GM23248 (cell line): ENCODE measurements at places on chromosomes 5 and 9. TPM values are rescaled to one million over a fixed set of nuclear protein-coding genes. Genes with fewer than 3 reads are reported as not detected.

The CCNO gene
- polyA plus RNA-seq, result 1.7 and 1.9 TPM in 2 replicates

The ZNF454 gene
- 0.96 and 1.3 TPM in 2 replicates for polyA plus RNA-seq

- peaks cover 6% of the 10 kb centered on the region; the same call in 1 of the 2 replicates for H3K36me3 ChIP-seq
- peak; percentile 43 for DNase-seq
- peaks cover 44% of the 10 kb centered on the region for H3K4me1 ChIP-seq
Measured at GRCh38 chr9:116198344-116198743, 44.8 kb downstream of the PAPPA start.

GRCh38 chr5:65141493-65141892, 340.2 kb downstream of the ADAMTS6 start:
- H3K4me3 ChIP-seq, result no peak overlapping the region
- DNase-seq, result no peak
- no peak overlapping the region for H3K27ac ChIP-seq
- no peaks in the 10 kb centered on the region for H3K36me3 ChIP-seq

- peak; percentile 68 for DNase-seq
- H3K4me1 ChIP-seq, result no peaks in the 10 kb centered on the region
- no peak overlapping the region for H3K27ac ChIP-seq
- no peak overlapping the region for H3K4me3 ChIP-seq
Measured at GRCh38 chr9:89597711-89598362, 7.0 kb upstream of the GADD45G start.

The DBH gene
- polyA plus RNA-seq, result not detected in 2 replicates

- H3K27me3 ChIP-seq, result peaks cover 46% of the 10 kb centered on the region
- no peak overlapping the region for H3K4me3 ChIP-seq
- H3K4me1 ChIP-seq, result no peaks in the 10 kb centered on the region
- DNase-seq, result no peak
Measured at GRCh38 chr9:37676411-37676830, 25.7 kb downstream of the FRMPD1 start.

- H3K4me3 ChIP-seq, result no peak overlapping the region
- H3K27ac ChIP-seq, result no peak overlapping the region
- peaks cover 6% of the 10 kb centered on the region for H3K4me1 ChIP-seq
Measured at GRCh38 chr5:41519801-41520200, 9.4 kb upstream of the PLCXD3 start.

DNA sequence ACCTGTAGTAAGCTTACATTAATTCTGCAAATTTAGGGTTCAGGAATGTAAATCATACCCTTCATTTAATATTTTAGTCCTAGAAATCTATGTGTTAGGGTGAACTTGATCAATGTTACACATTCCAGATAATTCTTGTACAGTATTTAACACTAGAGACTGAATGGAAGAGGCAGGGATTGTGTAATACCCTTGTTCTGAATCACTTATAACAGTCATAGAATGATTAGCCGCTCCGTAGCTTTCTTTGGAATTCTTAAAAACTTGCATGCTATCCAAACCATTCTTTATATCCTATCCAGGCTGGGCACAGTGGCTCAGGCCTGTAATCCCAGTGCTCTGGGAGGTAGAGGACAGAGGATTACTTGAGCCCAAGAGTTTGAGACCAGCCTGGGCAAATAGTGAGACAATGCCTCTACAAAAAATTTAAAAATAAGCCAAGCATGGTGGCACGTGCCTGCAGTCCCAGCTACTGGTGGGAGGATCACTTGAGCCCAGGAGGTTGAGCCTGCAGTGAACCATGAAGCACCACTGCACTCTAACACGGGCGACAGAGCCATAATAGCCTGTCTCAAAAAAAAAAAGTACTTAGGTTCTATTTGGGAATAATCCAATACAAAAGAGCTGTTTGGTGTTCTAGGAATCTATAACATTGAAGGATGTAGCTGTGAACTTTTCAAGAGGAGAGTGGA, 8.3 kb downstream of the ZNF483 start:
- peak; percentile 60 for DNase-seq
- H3K27ac ChIP-seq, result no peak overlapping the region
- 0 out of 2 replicates have a peak, but pooled peaks cover 4% of the 10 kb centered on the region for H3K36me3 ChIP-seq
- no peak overlapping the region for H3K4me3 ChIP-seq
- no peaks in the 10 kb centered on the region for H3K27me3 ChIP-seq

DNA sequence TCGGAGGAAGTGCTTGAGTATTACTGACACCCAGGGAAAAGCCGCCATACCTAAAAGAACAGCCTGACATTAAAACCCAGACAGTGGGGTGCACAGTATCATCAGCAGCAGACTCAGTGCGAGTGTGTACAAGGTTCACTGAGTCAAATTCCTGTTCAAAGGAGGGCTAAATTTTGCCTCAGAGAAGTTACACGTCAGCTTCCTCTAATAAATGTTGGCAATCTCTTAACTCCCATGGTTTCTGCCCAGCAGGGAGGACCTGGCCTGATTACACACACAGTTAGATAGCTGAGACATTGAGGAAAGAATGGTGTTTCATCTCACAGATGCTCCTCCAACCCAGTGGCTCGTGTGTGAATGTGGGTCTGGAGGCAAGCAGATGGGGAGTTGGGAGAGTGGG, 38.2 kb downstream of the NIPSNAP3B start:
- no peak overlapping the region for H3K4me3 ChIP-seq
- no peak overlapping the region for H3K27ac ChIP-seq
- no peaks in the 10 kb centered on the region; the same call in 1 of the 2 replicates for H3K36me3 ChIP-seq
- no peaks in the 10 kb centered on the region for H3K27me3 ChIP-seq
- no peaks in the 10 kb centered on the region for H3K4me1 ChIP-seq

GRCh38 chr5:119397518-119398380, 41.9 kb downstream of the TNFAIP8 start:
- peak; percentile 88 for DNase-seq
- peak overlapping the region; percentile 80 for H3K27ac ChIP-seq
- H3K4me3 ChIP-seq, result peak overlapping the region; percentile 57
- H3K36me3 ChIP-seq, result no peaks in the 10 kb centered on the region
- peaks cover 46% of the 10 kb centered on the region for H3K4me1 ChIP-seq

DNA sequence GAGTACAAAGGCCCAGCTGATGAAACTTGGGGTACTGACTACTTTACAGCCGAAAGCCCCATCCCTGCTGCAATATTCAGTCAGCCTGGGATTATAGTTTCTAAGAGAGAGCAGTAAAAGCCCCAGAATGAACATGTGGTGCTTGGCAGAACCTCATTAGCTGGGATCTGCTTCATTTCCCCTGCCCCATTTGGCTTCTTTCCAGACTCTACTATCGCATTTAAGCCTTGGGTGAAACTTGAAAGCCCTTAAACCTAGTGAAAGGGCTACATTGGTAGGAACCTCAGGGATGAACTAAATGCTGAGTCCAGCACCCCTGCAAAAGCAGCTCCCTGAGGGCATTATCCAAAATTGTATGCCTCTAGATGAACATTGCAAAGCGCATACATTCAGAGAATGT, 631.1 kb downstream of the ACTL7B start:
- H3K27me3 ChIP-seq, result 0 out of 2 replicates have a peak, but pooled peaks cover 4% of the 10 kb centered on the region
- no peaks in the 10 kb centered on the region for H3K36me3 ChIP-seq
- H3K27ac ChIP-seq, result no peak overlapping the region
- no peak for DNase-seq

DNA sequence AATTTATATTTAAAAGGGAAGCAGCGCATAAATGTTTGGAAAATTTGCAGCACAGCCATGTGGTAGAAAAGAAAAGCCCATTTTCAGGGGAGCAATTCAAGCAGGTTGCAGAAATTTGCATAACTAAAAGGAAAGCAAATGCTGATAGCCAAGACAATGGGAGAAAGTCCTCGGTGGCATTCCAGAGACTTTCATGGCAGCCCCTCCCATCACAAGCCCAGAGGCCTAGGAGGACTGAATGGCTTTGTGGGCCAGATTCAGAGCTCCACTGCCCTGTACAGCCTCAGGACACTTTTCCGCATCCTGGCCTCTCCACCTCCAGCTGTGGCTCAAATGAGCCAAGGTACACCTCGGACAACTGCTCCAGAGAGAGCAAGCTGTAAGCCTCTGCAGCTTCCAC, 462.9 kb downstream of the CDK5RAP2 start:
- no peak overlapping the region for H3K4me3 ChIP-seq
- no peak overlapping the region for H3K27ac ChIP-seq
- H3K4me1 ChIP-seq, result no peaks in the 10 kb centered on the region
- H3K27me3 ChIP-seq, result no peaks in the 10 kb centered on the region

The IDNK gene
- polyA plus RNA-seq, result 4.8 and 5.9 TPM in 2 replicates

GRCh38 chr5:14077501-14077900, 65.6 kb upstream of the TRIO start:
- H3K4me3 ChIP-seq, result no peak overlapping the region
- no peak for DNase-seq
- no peaks in the 10 kb centered on the region for H3K27me3 ChIP-seq
- H3K27ac ChIP-seq, result no peak overlapping the region
- H3K36me3 ChIP-seq, result no peaks in the 10 kb centered on the region

DNA sequence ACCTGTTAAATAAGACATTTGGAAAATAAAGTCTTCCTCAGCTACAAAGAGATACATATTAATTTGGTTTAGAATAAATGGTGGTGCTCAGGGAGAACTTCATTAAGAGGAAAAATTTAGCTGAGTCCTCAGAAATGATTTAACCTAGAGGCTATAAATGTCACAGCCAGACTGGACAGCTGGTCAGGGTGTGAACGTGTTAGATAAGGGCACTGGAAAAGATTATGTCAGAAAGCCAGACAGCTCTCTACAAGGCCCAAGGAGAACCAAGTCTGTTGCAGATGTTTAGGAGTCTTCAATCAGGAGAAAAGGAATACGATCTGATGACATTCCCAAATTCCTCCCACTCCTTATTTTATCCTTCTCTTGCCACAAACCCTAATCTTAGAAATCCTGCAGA, 265.2 kb downstream of the MAT2B start:
- H3K27me3 ChIP-seq, result peaks cover 36% of the 10 kb centered on the region
- DNase-seq, result no peak
- H3K36me3 ChIP-seq, result no peaks in the 10 kb centered on the region
- H3K4me1 ChIP-seq, result no peaks in the 10 kb centered on the region

The GABRA6 gene
- polyA plus RNA-seq, result not detected in 2 replicates

DNA sequence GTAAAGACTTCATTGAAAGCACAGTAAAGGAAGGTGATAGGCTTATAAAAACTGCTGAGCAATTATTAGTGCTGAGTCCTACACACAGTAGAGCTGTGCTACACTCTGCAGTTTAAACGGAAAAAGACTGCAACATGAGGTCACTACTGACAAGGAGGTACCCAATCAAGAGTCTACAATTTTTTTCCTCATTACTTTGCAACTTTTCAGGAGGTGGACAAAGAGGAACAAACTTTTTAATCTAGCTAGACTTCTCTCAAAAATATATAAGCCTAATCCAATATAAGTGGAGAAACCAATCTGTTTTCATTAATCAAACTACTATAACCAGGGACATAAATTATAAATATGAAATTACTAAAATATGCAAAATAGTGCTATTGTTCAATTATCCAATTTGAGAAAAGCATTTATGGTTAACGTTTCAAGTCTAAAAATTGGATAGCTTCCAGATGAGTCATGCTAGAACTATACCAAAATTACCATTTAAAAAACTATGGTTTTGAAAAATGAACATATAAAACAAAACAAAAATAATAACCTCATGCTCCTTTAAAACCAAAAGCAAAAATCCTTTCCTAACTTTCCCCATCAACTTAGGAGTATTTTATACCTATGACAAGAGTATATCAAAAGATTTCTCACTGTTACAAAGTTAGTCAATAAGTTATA, 37.7 kb downstream of the FAM13B start:
- DNase-seq, result peak; percentile 60
- no peaks in the 10 kb centered on the region for H3K27me3 ChIP-seq
- H3K36me3 ChIP-seq, result 0 out of 2 replicates have a peak, but pooled peaks cover 10% of the 10 kb centered on the region

DNA sequence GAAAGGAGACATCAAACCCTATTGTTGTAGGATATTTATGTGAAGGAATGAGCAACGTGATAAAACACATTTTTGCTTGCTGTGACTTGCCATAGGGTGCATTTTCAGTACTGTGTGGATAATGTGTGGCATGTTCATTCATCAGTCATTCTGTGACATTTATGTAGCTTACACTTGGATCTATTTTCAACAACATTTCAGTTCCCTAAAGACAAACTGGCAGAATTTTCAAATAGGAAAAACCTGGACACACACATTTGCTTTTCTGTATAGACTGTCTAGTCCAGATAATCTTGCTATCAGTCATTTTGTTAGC, 127.7 kb downstream of the TMC1 start:
- H3K4me3 ChIP-seq, result no peak overlapping the region
- H3K27me3 ChIP-seq, result no peaks in the 10 kb centered on the region
- no peak for DNase-seq
- no peak overlapping the region for H3K27ac ChIP-seq

DNA sequence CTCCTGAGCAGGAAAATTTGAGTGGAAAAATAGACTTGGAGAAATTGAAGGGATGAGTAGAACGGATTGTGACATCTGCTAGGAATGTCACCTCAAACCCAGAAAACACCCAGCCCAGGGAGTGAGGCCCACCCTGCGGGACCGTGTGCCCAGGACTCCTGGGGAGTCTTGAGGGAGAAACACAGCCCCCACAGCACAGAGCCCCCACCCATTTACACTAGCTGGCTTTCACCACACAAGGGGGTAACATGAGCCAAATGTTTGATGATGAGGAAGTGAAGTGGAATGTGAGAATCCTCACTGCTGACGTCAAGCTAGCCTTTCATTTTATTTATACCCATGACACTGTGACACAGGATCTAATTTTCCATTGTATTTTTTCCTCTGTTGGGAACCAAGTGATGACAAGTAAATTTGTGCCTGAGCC, 42.8 kb upstream of the PDE8B start:
- no peaks in the 10 kb centered on the region for H3K36me3 ChIP-seq
- H3K27ac ChIP-seq, result peak overlapping the region; percentile 90
- no peaks in the 10 kb centered on the region for H3K27me3 ChIP-seq
- peak; percentile 90 for DNase-seq

GRCh38 chr5:67268231-67269021, 71.8 kb upstream of the CD180 start:
- H3K36me3 ChIP-seq, result no peaks in the 10 kb centered on the region
- no peaks in the 10 kb centered on the region for H3K27me3 ChIP-seq
- H3K4me1 ChIP-seq, result peaks cover 19% of the 10 kb centered on the region
- peak overlapping the region; percentile 60 for H3K4me3 ChIP-seq
- peak overlapping the region; percentile 37; the same call in 1 of the 2 replicates for H3K27ac ChIP-seq

GRCh38 chr5:107232788-107233187, 437.9 kb downstream of the EFNA5 start:
- no peaks in the 10 kb centered on the region for H3K27me3 ChIP-seq
- H3K4me3 ChIP-seq, result no peak overlapping the region
- no peaks in the 10 kb centered on the region for H3K4me1 ChIP-seq
- no peak overlapping the region for H3K27ac ChIP-seq

The PCDHA9 gene
- polyA plus RNA-seq, result 0.04 TPM in 1 of 2 replicates, not detected in the other

DNA sequence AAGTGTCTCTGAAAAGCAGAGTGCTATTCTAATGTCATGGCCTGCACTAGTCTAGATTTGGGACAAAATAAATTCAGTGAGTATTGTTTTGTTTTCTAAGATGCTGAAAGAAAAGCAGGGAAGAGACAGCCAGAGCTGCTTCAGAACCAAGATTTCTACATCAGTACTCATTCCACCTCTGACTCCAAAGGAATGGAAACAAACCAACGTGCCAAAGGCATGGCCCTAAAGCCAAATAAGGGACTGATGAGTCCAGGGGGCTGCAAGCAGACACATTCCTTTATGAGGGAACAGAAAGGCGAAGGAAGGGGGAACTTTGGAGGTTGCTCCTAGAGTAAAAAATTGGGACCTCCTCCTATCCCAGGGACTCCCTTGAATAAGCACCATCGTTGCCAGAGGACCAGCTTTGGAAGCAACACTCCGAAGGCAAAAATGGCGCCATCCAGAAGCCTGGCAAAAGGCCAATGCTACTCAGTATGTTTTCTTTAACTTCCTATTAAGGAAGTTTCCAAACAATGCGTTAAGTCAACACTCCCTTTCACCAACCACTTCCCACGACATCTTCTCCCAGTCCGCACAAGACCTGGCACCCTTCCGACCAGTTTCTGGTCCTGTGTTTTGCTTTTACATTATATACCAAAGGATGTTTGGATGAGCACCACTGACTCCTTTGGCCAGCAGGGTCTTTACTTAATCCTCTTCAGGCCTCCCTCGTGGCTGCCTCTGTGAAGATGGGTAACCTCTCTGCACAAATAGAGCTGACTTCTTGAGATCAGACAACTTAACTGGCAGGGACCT, 31.6 kb downstream of the ADAM19 start:
- no peaks in the 10 kb centered on the region for H3K27me3 ChIP-seq
- no peak overlapping the region for H3K27ac ChIP-seq
- no peaks in the 10 kb centered on the region for H3K36me3 ChIP-seq
- peaks cover 56% of the 10 kb centered on the region for H3K4me1 ChIP-seq
